ENCODE measurements at places on chromosomes 2 and 18.

DNA sequence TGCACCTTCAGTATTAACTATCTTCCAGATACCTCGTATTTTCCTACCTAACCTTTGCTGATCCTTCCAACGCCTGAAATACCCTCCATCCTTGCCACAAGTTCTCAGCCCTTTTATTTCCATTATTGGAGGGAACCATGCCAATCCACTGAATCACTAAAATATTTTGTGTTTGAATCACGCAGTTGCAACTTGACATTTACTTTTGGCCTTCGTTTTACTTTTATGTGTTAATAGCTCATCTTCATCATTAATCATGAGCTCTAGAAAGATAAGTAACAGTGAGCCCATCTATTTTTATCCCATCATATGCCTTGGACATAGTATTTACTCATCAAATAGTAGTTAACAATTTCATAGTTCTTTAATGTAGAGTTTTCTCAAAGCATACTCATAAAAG is 463.2 kb downstream of the THSD7B start:
- DNase-seq, result no peak

DNA sequence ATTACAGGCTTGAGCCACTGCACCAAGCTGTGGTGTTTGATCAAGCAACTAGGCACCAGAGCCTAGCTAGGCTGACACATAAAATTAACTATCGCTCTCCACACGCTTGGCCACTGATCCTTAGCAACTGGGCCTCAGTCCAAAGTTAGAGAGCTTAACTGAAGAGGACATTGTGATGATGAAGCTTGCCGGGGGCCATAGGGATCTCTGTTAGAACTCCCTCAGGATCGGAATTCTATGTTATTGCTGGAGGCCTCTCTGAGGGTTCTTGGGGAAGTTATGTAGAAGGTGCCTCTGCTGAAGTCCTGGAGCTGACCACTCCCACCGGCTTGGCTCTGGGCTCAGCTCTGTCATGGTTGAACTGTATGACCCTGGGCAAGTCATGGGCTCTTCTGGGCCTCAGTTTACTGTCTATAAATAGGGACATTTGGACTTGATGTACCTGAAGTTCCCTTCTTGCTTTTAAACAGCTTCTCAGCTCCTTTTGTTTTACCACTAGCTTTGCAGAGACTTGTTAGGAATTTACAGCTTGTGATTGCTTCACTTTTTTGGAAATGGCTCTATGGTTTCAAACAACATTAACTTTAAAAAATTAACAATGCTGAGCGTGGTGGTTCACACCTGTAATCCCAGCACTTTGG is 44.1 kb downstream of the GATA6 start:
- no peak for DNase-seq

DNA sequence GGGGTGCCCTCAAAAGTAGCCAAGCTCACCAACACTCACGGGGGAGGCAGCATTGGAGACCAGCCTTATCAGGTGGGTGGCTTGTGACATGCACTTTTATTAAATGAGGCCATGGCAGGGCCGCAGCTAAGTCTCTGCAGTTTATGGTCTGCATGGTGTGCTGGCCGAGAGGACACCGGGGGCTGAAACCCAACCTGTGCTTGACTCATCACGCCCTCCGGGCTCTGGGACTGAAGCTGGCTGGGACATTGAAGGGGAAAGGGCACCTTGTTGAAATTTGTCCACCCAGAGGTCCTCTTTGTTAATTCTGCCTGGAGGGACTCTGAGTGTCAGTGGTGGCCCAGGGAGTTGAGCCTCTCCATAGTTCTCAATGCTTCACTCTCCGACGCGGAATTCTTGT is 17.7 kb upstream of the NTSR2 start:
- no peak for DNase-seq

GRCh38 chr2:212357606-212358005 is 181.0 kb downstream of the ERBB4 start:
- DNase-seq, result no peak

- DNase-seq, result no peak
These were observed 10.8 kb upstream of the AMER3 start for GRCh38 chr2:130744287-130745117.

DNA sequence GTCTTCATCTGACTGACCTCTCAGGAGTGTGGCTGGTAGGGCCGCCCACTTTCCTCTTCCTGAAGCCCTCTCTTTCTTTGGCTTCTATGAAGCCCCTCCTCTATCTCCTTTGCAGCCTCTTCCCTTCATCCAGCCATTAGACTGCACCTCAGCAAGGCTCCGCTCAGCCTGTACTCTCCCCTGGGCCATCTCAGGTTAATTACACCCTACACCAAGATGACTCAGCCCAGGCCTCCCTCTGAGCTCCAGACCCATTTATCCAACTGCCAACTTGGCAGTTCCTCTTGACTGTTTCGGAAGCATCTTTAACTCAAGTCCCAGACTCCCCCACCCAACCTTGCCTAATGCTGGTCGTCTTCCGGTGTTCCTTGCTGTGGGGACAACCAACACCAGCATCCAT is 5.8 kb upstream of the WNT6 start:
- no peak for DNase-seq

DNA sequence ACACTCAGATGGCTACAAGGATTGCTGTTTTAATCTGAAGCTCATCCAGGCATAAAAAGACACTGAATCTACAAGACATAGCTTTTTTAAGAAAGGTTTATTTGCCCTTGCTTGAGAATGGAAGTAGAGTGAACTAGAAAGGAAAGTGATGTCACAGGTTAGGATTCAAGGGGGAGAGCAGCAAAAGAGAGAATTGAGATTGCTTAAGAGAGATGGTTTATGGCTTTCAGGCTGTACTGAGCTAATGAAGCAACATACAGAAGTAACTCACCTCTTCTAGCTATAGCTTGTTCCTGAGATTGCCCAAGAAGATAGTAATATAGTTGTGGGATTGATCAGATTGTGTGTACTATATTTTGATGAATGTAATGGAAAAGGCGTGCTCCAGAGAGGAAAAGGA is 26.1 kb upstream of the ACVR2A start:
- no peak for DNase-seq

- no peak for DNase-seq
These were observed 4.8 kb downstream of the SPAG16 start for GRCh38 chr2:213288913-213289700.

- no peak for DNase-seq
These were observed 33.0 kb downstream of the KCNIP3 start for GRCh38 chr2:95329891-95330793.

GRCh38 chr2:149307014-149307413 is 23.4 kb upstream of the LYPD6 start:
- no peak for DNase-seq

GRCh38 chr2:187869195-187869594 is 315.0 kb upstream of the TFPI start:
- DNase-seq, result no peak

DNA sequence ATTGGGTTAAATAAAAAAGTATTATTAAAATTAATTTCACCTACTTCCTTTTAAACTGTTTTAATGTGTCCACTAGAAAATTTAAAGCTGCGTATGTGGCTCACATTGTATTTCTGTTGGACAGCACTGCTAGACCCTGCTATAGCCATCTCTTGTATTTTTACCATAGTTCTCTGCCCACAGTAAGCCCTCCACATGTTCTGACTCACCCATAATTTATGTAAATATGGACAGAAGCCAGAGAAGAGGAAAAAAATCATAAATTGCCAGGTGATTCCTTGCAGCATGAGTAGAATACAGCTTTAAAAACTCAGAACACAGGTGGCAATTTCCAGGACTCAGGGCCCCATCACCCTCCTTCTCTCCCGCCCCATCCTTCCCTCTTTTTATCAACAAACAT is 142.4 kb upstream of the MEX3C start:
- no peak for DNase-seq

- no peak for DNase-seq
These were observed 1.8 kb upstream of the ALPP start for GRCh38 chr2:232376713-232377112.

DNA sequence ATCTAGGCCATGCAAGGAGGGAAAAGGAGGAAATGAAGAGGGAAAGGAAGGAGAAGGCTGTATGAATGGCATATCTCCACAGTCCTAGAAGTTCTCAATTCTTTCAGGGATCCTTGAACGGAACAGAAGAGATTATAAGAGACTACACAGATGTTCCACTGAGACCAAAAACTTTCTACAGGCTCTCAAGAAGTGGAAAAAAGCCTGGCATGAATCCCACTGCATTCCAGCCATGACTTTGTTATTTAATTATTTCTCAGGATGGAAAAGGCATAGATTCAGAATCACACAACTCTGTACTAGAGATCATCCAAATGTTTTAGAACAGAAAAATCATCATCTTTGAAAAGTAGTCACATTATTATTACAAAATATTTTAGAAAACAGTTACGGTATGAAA is 131.7 kb upstream of the CDH20 start:
- no peak for DNase-seq

GRCh38 chr18:45321520-45321919 is 293.8 kb upstream of the SLC14A2 start:
- no peak for DNase-seq

DNA sequence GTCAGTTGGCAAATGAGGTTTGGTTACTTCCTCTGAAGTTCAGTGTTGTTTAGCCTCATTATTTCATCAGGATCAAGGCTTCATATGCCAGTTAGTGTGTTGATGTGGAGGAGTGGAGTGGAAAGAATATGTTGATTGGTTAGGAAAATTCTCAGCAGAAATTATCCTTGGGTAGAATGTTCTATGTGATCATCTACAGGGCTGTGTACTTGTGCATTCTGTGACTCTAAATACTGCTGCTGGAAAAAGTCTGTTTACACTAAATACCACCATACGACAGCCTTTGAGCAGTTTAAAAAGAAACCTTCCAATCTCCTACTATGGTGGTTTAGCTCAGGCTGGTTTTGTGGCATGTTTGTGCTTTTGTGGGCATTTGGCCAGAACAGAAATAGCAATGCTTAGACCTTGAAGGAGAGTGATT is 25.8 kb downstream of the CAB39 start:
- no peak for DNase-seq

GRCh38 chr2:31446848-31447247 is 32.3 kb upstream of the XDH start:
- DNase-seq, result no peak

- DNase-seq, result no peak
These were observed 756 bp upstream of the NAGK start for GRCh38 chr2:71067567-71068217.

DNA sequence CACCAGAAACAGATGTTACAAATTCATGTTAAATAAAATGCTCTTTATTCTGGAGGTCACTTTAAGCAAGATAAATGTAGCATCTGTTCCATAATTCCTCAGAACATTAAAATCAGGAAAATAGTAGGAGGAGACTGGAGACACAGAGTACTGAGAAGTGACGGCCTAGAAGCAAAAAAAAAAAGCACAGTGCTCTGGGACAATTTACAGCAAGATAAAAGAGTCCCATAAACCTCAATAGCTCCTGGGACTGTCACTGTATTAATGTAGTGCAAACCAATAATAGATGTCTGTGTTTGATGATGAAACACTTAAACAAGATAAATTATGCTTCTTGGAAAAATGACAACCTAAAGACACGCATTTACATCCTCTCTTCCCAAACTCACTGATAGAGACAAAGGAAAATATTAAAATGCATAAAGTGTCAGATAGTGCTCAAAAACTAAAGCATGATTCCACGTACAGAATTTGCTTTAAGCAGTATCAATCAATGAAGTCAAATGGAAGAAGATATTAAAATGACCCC is 338.8 kb upstream of the REG3G start:
- no peak for DNase-seq

GRCh38 chr18:79071037-79071436 is 1.8 kb downstream of the ATP9B start:
- DNase-seq, result no peak

GRCh38 chr2:14907014-14907612 is 274.6 kb downstream of the LRATD1 start:
- DNase-seq, result no peak
